Sciatic nerve (tissue), 2 donors: ENCODE measurements at places on chromosomes 3 and 15. TPM values are rescaled to one million over a fixed set of nuclear protein-coding genes. Genes with fewer than 3 reads are reported as not detected.

CD86 gene
- 15.4 TPM for total RNA-seq

ALDH1L1 gene
- total RNA-seq: 4.1 TPM

PIGX gene
- total RNA-seq: 18.4 TPM

P2RY14 gene
- 8.9 TPM for total RNA-seq

MED12L gene
- 4.8 TPM for total RNA-seq

SLTM gene
- total RNA-seq: 120 TPM

PARP6 gene
- total RNA-seq: 113 TPM

A4GNT gene
- total RNA-seq: not detected

ONECUT1 gene
- not detected for total RNA-seq

GRM2 gene
- total RNA-seq: 0.40 TPM

CCR9 gene
- 0.31 TPM for total RNA-seq

KBTBD13 gene
- total RNA-seq: 0.27 TPM

WDR5B gene
- total RNA-seq: 5.3 TPM

GOLGA8Q gene
- 5.6 TPM for total RNA-seq

USP4 gene
- 83.2 TPM for total RNA-seq

ACAN gene
- 2.7 TPM for total RNA-seq

FBXW12 gene
- total RNA-seq: 0.27 TPM
